ENCODE measurements at places on chromosomes 6 and 20. TPM values are rescaled to one million over a fixed set of nuclear protein-coding genes. Genes with fewer than 3 reads are reported as not detected.

TTBK1 gene
- total RNA-seq: 0.08 TPM

DNA sequence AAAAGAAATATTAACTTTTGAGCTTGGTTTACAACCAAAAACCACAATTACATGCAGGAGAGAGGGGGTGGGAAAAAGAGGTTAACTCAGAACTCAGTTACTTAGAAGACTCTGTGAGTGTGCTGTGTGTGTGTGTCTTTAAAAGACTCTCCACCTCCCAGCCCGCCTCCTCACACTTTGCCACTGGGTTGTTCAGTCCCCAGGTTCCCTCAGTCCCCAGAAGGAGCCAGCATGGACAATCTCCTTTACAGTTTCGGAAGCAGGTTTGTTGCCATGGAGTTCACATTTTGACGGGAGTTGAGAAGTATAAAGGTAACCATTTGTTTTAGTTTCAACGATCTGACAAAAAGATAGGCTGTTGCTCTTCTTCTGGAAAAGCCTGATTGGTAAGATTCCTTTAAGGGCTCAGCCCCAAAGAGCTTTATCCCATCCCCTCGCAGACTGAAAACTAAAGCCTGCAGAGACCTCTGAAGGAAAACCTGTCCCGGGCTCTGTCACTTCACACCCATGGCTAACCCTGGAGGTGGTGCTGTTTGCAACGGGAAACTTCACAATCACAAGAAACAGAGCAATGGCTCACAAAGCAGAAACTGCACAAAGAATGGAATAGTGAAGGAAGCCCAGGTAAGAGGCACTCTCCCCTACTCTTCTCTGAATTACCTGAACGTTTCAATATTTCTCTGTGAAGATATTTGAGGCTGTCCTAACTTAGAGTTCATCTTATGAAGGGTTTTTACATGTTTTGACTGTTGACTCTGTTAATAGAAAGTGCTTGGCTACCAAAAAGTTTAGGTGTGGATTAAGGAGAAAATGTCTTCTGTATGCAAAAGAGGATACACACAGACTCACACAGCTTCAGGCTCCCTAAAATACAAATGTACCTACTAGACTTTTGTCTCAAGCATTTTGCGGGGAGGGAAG, at the start of gene SPTLC3:
TSS of gene SPTLC3 (plus strand) at position 212 of the 921 bp plus-strand sequence. CDS start at position 508, 296 bp downstream.
- DNase-seq: peak; percentile 51

MAFB gene
- 111 TPM for total RNA-seq

BMP6 gene
- total RNA-seq: 18.7 TPM

GRCh38 chr6:2753110-2753489, 2.4 kb upstream of the MYLK4 start:
- DNase-seq: no peak

Measured in left lung (tissue), 14 donors.